ENCODE measurements at places on chromosomes 3 and 15.

DNA sequence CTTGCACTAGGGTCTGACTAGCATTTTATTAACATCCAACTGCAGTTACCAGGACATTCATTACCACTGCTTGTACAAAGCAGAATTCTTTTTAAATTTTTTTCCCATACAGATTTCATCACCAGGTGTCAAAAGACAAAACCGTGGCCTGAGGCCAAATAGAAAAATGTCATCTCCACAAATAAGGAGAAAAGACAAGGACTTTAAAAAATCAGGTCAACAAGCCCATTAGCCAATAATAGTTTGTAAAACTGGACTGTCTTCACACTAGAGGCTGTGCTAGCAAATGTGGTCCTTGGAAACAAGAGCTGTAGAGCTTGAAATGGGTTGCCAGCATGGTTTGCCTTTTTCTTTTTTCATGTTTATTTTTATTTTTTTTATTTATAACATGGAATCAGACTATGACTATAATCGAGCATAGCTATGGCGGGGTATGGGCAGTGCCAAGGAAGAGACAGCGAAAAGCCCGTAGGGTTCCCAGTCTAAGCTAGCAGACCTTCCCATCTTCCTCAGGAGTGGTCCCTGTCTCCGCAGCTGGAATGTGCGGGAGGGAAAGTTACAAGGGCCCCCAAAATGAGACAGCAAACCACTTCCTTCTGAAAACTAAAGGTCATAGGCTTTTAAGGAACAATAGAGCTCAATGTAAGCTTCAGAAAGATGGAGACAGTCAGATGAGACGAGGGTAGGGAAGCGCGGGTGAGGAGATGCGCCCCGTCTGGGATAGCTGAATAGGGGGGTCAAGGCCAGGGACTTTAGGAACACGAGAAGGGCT lies 1.5 kb downstream of the PTPN9 start:
- DNase-seq, result no peak

DNA sequence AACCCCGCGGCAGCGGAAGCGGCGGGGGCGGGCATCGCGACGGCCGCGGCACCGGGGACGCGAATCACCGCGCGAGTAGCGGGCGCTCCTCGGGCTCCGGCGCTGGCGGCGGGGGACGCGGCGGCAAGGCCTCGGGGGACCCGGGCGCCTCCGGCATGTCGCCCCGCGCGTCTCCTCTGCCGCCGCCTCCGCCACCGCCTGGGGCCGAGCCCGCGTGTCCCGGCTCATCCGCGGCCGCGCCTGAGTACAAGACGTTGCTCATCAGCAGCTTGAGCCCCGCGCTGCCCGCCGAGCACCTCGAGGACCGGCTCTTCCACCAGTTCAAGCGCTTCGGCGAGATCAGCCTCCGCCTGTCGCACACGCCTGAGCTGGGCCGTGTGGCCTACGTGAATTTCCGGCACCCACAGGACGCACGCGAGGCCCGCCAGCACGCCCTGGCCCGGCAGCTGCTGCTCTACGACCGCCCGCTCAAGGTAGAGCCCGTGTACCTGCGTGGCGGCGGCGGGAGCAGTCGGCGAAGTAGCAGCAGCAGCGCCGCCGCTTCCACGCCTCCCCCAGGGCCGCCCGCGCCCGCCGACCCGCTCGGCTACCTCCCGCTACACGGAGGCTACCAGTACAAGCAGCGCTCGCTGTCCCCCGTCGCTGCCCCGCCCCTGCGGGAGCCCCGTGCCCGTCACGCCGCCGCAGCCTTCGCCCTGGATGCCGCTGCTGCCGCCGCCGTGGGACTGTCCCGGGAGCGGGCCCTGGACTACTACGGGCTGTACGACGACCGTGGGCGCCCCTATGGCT lies 675 bp downstream of the RBM15B start:
- peak; percentile 43 for DNase-seq

DNA sequence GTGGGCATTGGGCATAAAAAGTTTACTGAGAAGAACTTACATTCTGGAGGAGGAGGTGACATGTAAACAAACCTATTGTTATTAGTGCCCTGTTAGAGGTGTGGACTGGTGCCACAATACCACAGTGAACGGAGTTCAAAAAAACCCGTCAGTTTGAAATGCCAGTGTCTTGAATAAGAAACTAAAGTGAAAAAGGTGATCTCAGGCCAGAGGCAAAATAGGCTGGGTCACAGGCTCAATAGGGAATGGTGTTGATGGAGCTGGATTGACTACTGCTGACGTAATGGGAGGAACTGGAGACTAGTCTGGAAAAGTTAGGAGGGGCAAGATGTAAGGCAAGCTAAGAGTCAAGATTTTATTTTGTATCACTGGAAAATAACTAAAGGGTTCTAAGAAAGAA lies 1.6 kb upstream of the DCBLD2 start:
- DNase-seq, result no peak

GRCh38 chr15:68993276-68993675 lies 21.2 kb upstream of the NOX5 start:
- DNase-seq, result no peak

DNA sequence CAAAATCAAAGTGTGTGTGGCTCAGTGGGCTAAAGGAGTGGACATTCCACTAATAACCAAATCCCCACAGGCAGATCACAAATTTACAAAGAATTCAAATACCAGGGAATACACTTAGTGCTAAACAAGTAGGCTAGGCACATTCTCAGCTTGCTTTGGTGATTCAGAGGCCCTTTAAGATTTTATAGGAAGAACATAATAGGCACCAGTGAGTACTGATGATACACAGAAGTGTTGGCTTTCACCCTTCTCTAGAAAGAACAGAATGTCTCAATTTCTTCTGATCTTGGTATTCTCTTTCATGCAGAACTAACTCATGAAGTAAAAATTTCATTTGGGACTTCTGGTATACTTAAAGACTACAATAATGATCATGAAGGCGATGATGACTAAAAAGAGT lies 55.0 kb downstream of the POLR2M start:
- DNase-seq, result no peak

GRCh38 chr15:47388299-47388698 lies 329.0 kb upstream of the SEMA6D start:
- no peak for DNase-seq

- DNase-seq, result no peak
These were observed 5.8 kb upstream of the SLC22A14 start for GRCh38 chr3:38276081-38276916.

- no peak for DNase-seq
These were observed 274.5 kb downstream of the SLC9A9 start for GRCh38 chr3:143573610-143574303.

DNA sequence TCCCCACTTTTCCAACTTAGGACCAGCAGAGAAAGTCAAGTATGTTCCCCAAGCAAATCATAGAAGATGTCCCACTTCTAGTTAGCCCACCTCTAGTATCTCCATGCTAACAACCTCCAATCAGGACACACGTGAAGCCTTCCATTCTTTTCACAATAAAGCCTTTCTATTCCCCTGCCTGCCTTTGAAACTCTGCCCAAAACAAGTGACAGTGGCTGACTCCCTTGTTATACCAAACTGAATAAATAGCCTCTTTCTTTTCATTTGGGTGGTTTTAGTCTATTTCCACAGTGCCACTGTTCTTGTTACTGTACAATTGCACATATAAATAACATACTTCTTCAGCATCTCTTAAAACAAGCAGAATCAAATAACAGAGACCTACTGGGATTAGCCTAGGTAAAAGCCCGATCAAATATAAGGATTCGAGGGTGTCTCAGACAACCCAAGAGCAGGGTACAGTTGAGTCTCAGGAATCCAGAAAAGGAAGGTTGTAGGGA lies 118.0 kb upstream of the NPHP3 start:
- DNase-seq, result no peak

GRCh38 chr15:70562906-70563305 lies 200.5 kb downstream of the UACA start:
- no peak for DNase-seq

DNA sequence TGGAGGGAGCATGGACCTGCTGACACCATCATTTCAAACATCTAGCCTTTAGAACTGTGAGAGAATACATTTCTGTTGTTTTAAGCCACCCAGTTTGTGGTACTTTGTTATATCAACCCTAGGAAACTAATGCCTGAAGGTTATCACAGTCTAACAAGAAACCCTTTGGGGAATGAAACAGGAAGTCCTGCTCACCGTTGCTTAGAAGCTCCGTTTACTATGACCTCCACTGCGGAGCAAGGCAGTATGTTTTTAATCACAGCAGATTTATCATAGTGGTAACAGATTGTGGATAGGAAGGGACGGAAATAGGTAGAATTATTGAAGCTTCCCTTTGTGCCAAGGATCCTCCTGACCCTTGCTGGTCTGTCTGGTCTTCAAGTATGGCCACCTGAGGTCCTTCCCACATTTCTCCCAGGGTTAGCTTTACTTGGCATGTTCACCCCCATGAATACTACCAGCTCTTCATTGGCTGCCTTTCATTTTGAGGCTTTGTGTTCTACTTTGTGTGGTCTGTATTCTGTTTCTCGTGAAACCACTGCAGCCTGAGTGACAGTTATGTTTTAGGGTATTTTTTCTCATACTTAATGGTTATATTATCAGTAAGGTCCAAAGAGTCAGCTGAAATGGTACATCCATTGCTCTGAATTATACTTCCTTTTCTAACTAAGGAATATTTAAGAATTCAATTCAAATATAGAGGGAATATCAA lies 201.6 kb downstream of the CHST2 start:
- DNase-seq, result no peak

GRCh38 chr3:7112523-7113056 lies 251.7 kb downstream of the GRM7 start:
- no peak for DNase-seq

DNA sequence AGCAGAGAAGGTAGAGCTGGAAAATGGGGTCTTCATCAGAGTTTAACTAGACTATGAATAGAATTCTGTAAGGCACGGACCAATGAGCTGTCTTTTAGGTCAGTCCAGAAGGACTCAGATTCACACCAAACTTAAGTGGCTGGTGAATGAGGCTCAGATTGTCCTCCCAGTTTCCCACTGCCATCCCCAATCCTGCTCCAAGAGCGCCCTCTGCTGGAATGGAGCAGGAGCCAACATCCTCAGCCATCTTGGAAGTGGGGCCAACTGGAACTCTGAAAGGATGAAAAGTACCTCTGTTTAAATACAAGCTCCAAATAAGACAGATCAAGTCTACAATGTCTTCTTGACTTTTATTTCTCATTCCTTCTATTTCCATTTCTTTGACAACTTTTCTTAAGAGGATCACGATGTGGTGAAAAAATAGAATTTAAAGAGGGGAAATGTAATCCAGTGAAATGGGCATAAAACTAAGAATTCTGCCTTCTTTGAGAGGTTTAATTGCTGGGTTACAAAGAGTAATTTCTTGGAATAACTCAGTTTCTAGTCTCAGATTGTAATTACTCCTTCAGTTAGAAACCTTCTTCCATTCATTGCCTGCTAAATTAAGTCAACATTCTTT lies 217.1 kb upstream of the TPRG1 start:
- DNase-seq, result no peak

- DNase-seq, result no peak
These were observed 659 bp upstream of the ARRDC4 start for GRCh38 chr15:97959724-97960363.

- DNase-seq, result no peak
These were observed 94.0 kb upstream of the MEX3B start for GRCh38 chr15:82139823-82140268.

GRCh38 chr3:114319453-114319852 lies 25.6 kb downstream of the TIGIT start:
- no peak for DNase-seq

DNA sequence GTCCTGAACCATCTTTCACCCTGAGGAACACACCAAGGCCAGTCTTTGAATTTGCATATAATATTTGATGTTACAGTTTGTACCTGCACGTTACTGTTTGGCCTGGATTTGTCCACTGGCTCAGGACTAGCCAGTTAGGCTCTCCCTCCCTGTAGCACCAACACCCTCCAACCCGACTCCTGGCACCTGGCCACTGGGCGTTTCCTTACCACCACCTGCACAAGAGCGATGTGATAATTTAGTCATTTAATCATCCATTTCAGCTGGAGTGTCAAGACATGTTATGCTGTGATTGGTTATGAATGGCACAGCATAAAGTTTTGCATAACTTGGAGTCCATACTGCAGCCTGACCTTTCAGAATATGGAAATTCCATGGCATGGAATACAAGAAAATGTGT lies 242.4 kb downstream of the KCNMB2 start:
- DNase-seq, result no peak

GRCh38 chr3:171122240-171122639 lies 95.7 kb upstream of the SLC2A2 start:
- no peak for DNase-seq

DNA sequence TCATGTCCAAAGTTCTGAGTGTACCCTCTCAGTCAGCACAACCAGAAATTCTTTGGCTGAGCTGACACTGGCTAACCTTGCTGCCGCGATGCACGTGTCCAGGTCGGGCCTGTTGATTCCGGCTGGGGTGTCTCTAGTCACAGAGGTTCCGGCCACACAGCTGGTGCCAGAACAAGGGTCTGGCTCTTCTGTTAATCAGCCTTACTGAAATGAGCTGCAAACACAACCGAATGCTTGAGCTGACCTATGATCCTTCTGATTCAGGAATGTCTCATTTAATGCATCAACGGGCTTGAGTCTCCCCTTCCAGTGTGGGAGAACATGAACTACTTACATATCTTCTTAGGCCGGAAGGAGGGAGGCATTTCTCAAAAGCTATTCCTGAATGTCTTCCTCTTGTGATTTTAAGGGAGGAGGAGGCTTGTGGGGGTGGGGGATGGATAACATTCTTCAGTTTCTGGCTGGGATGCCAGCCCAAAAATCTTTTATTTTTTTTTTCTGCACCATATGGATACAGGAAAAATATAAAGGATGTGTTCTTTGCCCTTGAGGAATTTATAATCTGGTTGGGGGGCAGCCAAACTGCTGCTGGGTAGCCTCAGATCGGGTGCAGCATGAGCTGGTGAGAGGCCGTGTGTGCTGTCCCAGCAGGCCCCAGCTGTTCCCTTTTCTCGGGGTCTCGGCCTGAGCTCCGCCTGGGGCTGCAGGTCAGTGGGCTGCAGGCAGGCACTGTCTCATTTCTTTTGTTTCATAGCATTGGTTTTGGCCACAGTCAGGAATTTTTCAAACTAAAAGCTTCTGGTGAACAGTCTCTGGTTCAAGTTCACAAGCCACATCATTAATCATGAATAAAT lies 319.1 kb upstream of the TBL1XR1 start:
- DNase-seq, result no peak

GRCh38 chr15:101135532-101136166 lies 116.2 kb downstream of the CHSY1 start:
- no peak for DNase-seq

DNA sequence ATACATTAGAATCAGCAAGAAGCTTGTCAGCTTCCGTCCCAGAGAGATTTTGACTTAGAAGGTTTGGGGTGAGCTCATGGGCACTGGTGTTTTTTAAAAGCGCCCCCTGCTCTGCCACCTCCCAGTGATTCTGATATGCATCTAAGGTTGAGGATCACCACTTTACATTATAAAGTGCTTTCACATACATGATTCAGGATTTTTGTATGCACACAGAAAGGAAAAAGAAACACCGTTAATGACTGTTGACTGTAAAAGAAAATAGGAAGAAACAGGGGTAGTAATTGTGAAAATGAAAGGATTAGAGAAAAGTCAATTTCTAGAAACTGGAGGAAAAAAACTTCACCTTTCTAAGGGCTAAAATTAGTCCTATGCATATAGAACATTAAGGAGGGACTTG lies 104.9 kb upstream of the ZBED2 start:
- no peak for DNase-seq

GRCh38 chr15:78878356-78878755 lies 5.7 kb downstream of the MORF4L1 start:
- DNase-seq, result no peak

All from GM12891 (cell line).